ENCODE measurements at places on chromosomes 5 and 9. TPM values are rescaled to one million over a fixed set of nuclear protein-coding genes. Genes with fewer than 3 reads are reported as not detected.

PCDHA9 gene
- total RNA-seq: not detected

SPINK6 gene
- not detected for total RNA-seq

DNA sequence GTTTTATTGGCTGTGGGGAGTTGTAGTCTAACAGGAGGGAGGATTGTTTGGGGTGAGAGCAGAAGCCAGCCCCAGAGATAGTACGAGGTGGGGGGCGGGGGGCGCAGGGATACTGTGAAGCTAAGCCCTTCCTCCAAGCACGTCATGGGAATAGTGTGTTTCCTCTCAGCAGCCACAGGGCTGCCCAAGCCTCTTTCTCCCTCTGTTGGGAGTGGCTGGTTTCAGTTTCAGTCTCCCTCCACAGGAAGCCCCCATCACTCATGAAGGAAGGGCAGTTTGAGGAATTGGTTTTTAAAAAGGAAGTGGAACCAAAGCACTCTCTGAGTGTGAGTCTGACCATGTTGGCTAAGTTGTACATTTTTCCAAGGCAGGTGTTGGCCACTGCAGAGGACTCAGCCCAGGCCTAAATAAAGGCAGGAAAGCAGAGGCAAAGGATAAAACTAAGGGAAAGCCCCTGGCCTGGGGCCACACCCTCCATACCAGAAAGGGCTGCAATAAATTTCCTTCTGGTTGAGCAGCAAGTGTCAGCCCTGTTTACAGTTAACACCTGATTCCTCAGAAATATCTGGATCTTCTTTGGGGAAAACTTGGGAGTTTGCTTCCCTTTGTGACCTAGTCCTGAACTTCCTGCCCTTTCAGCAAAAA is 3.2 kb downstream of the RAB24 start:
- H3K4me3 ChIP-seq: peak overlapping the region; percentile 64
- H3K27me3 ChIP-seq: no peaks in the 10 kb centered on the region
- peak overlapping the region; percentile 88 for H3K27ac ChIP-seq

DNA sequence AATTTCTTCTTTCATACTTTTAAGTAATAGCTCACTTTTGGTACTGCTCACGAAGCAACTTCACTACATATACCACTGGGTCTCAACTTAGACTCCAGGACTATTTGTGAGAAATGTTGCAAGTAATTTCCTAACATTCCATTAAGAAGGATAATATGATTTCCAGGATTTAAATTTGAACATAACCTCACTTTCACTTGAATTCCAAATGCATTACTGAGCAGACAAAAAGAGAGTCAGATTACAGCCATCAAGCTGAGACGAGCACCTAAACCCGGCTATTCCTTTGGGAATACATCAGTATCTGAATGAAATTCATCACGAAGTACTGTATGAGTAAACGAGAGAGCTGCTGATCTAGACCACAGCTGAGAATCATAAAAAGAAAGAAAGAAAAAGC is 47.3 kb downstream of the LIFR start:
- H3K27me3 ChIP-seq: peaks cover 6% of the 10 kb centered on the region
- DNase-seq: no peak
- H3K4me1 ChIP-seq: no peaks in the 10 kb centered on the region

- no peak overlapping the region for H3K27ac ChIP-seq
- peaks cover 65% of the 10 kb centered on the region for H3K36me3 ChIP-seq
- no peak overlapping the region for H3K4me3 ChIP-seq
- DNase-seq: no peak
- no peaks in the 10 kb centered on the region for H3K27me3 ChIP-seq
- H3K4me1 ChIP-seq: peaks cover 40% of the 10 kb centered on the region
These were observed 34.0 kb downstream of the CDC42SE2 start for GRCh38 chr5:131297886-131298285.

DNA sequence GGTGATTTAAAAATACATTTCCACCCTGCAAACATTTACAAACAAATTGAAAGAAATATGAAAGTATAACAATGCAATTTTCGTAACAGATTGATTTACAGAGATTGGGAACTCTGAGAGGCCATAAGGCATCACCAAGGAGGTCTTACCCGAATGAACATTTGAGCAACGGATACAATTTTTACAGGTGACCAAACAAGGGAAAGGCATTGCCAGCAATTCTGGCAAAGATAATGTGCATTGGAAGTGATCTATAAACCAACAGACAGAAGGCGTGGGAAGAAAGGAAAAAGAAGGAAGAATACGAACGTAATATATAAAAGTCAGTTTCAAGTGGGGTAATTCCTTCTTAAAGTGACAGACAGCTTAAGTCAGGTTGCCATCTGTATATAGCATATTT is 295.9 kb downstream of the CDH12 start:
- no peak overlapping the region for H3K27ac ChIP-seq
- H3K36me3 ChIP-seq: no peaks in the 10 kb centered on the region
- no peaks in the 10 kb centered on the region for H3K4me1 ChIP-seq
- no peak overlapping the region for H3K4me3 ChIP-seq
- no peak for DNase-seq

GRCh38 chr9:16879416-16879815 is 8.9 kb upstream of the BNC2 start:
- H3K36me3 ChIP-seq: no peaks in the 10 kb centered on the region
- no peak overlapping the region for H3K4me3 ChIP-seq
- no peak for DNase-seq
- no peak overlapping the region for H3K27ac ChIP-seq

DNA sequence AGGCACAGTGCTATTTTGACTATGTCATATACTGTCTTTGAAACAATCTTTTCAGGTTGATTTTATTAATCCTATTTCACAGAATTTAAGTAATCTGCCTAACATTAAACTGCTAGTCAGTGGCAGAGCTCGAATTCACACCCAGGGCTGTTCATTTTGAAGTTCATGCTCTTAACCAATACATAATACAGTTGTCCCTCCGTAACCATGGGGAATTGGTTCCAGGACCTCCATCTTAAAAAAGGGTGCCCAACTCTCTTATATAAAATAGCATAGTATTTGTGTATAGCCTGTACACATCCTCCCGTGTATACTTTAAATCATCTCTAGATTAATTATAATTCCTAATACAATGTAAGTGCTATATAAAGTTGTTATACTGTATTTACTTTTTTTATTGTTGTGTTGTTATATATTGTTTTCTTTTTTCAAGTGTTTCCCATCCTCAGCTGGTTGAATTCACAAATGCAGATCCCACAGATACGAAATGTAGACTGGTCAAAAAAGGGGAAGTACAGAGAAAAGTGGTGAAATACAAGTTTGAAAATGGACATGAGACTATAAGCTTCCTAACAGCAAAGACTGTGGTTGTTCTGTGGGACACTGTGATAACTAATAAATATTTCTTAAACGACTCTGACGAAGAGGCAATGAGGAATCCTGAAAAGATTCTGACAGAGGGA is 18.3 kb downstream of the RFX3 start:
- no peak overlapping the region for H3K4me3 ChIP-seq
- DNase-seq: no peak
- peaks cover 30% of the 10 kb centered on the region for H3K4me1 ChIP-seq
- no peaks in the 10 kb centered on the region for H3K27me3 ChIP-seq
- no peak overlapping the region for H3K27ac ChIP-seq

- H3K4me3 ChIP-seq: no peak overlapping the region
- no peaks in the 10 kb centered on the region for H3K4me1 ChIP-seq
- no peak overlapping the region for H3K27ac ChIP-seq
- peaks cover 3% of the 10 kb centered on the region for H3K27me3 ChIP-seq
These were observed 31.2 kb upstream of the LRRC14B start for GRCh38 chr5:160173-160510.

GRCh38 chr5:142836048-142836447 is 65.9 kb downstream of the ARHGAP26 start:
- no peaks in the 10 kb centered on the region for H3K27me3 ChIP-seq
- peaks cover 5% of the 10 kb centered on the region for H3K36me3 ChIP-seq
- no peak for DNase-seq
- H3K4me1 ChIP-seq: peaks cover 30% of the 10 kb centered on the region
- no peak overlapping the region for H3K4me3 ChIP-seq

Measured in activated T-helper 2 cell treated with anti-CD3 and anti-CD28 coated beads, Interferon-gamma antibody, Interleukin-2, Interleukin-4, amounts not matched to agents 10 μg/mL and 5 μg/mL and 100 μg/mL, durations not matched to agents 14 hours and 24 hours and 36 hours (primary cell).